ENCODE measurements at places on chromosomes 13 and 19. TPM values are rescaled to one million over a fixed set of nuclear protein-coding genes. Genes with fewer than 3 reads are reported as not detected.

The PPP1R13L gene
- 0.18 TPM for polyA plus RNA-seq

The DIAPH3 gene
- polyA plus RNA-seq = not detected

The TNFSF9 gene
- polyA plus RNA-seq = 3.7 TPM

The SLITRK6 gene
- polyA plus RNA-seq = not detected

The ODAD3 gene
- 0.61 TPM for polyA plus RNA-seq

The MUC16 gene
- not detected for polyA plus RNA-seq

The CERS1 gene
- polyA plus RNA-seq = not detected

The DDX39A gene
- 187 TPM for polyA plus RNA-seq

The CASP14 gene
- not detected for polyA plus RNA-seq

The FXYD3 gene
- polyA plus RNA-seq = not detected

The PROZ gene
- polyA plus RNA-seq = not detected

Measured in CD14-positive monocyte (primary cell).